Left ventricle myocardium inferior (tissue), 1 donor: ENCODE measurements at places on chromosomes 4 and X. TPM values are rescaled to one million over a fixed set of nuclear protein-coding genes. Genes with fewer than 3 reads are reported as not detected.

- no peaks in the 10 kb centered on the region for H3K27me3 ChIP-seq
- DNase-seq = no peak
- no peak overlapping the region for H3K27ac ChIP-seq
- no peaks in the 10 kb centered on the region for H3K36me3 ChIP-seq
These were observed 404.5 kb downstream of the GRXCR1 start for GRCh38 chr4:43296946-43297528.

GRCh38 chrX:71955530-71956120 is 45.0 kb downstream of the NHSL2 start:
- peaks cover 8% of the 10 kb centered on the region for H3K4me1 ChIP-seq
- H3K27ac ChIP-seq = peak overlapping the region; percentile 42
- H3K4me3 ChIP-seq = no peak overlapping the region
- no peaks in the 10 kb centered on the region for H3K36me3 ChIP-seq

DNA sequence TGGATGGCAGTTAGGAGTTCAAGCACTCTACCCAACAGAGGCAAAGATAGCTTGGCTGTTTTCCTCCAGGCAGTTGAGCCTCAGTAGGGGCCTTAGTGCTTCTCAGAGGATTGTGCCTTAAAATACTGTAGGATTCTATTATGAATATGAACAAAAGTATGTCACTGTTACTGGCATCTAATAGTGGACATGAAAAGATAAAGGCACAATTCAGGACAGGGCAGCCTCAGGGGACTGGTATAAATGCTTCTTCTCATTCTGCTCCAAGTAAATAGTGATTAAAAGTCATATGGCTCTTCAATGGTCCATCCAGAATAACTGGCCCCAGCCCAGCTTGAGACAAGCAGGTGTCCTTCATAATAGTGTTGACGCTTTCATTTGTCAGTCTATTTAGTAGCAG is 17.7 kb downstream of the COL4A6 start:
- H3K4me3 ChIP-seq = no peak overlapping the region
- no peaks in the 10 kb centered on the region for H3K4me1 ChIP-seq
- H3K27ac ChIP-seq = no peak overlapping the region
- DNase-seq = no peak
- H3K36me3 ChIP-seq = no peaks in the 10 kb centered on the region
- no peaks in the 10 kb centered on the region for H3K27me3 ChIP-seq

GRCh38 chr4:112818594-112818965 is 181.6 kb downstream of the LARP7 start:
- H3K27ac ChIP-seq = peak overlapping the region; percentile 27
- H3K27me3 ChIP-seq = no peaks in the 10 kb centered on the region
- peak overlapping the region; percentile 60 for H3K4me3 ChIP-seq
- no peak for DNase-seq

GRCh38 chr4:87498446-87498900 is 30.7 kb downstream of the SPARCL1 start:
- no peak for DNase-seq
- H3K36me3 ChIP-seq = peaks cover 57% of the 10 kb centered on the region
- H3K27me3 ChIP-seq = no peaks in the 10 kb centered on the region
- H3K27ac ChIP-seq = peak overlapping the region; percentile 69
- peaks cover 69% of the 10 kb centered on the region for H3K4me1 ChIP-seq

GRCh38 chr4:15562114-15562513 is 92.4 kb downstream of the CC2D2A start:
- H3K27ac ChIP-seq = no peak overlapping the region
- H3K4me1 ChIP-seq = no peaks in the 10 kb centered on the region
- no peak overlapping the region for H3K4me3 ChIP-seq
- no peak for DNase-seq
- H3K27me3 ChIP-seq = no peaks in the 10 kb centered on the region

- no peak for DNase-seq
- no peak overlapping the region for H3K4me3 ChIP-seq
- H3K27ac ChIP-seq = no peak overlapping the region
These were observed 108.8 kb downstream of the HHIP start for GRCh38 chr4:144754562-144755410.

DNA sequence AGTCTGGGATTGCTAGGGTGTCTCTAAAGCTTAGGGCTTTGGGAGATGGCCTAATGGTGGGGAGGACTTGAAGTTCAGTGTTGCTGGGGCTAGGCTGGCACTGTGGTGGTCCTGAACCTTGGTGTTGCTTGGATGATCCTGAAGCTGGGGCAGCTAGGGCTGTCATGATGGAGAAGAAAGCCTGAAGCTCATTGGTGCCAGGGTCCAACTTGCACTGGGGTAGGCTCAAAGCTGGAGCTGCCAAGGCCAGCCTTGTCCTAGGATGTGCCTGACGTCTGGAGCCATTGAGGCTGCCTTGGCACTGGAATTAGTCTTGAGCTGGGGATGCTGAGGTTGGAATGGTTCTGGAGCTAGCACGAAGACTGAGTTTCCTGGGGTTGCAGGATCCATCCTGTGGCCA is 61.0 kb upstream of the NLRP2B start:
- H3K27ac ChIP-seq = no peak overlapping the region
- no peak for DNase-seq
- no peak overlapping the region for H3K4me3 ChIP-seq
- no peaks in the 10 kb centered on the region for H3K36me3 ChIP-seq
- no peaks in the 10 kb centered on the region for H3K4me1 ChIP-seq
- H3K27me3 ChIP-seq = no peaks in the 10 kb centered on the region

- no peak overlapping the region for H3K4me3 ChIP-seq
- DNase-seq = no peak
- H3K27ac ChIP-seq = no peak overlapping the region
- no peaks in the 10 kb centered on the region for H3K4me1 ChIP-seq
- H3K27me3 ChIP-seq = no peaks in the 10 kb centered on the region
- no peaks in the 10 kb centered on the region for H3K36me3 ChIP-seq
These were observed 46.4 kb downstream of the PAGE2 start for GRCh38 chrX:55135171-55135570.

- no peak overlapping the region for H3K4me3 ChIP-seq
- peak overlapping the region; percentile 82 for H3K27ac ChIP-seq
- DNase-seq = no peak
- no peaks in the 10 kb centered on the region for H3K27me3 ChIP-seq
- H3K36me3 ChIP-seq = no peaks in the 10 kb centered on the region
- peaks cover 24% of the 10 kb centered on the region for H3K4me1 ChIP-seq
These were observed 305.6 kb upstream of the DIPK2B start for GRCh38 chrX:45506149-45506730.

The CABS1 gene
- total RNA-seq = not detected

The JAKMIP1 gene
- not detected for total RNA-seq
